ENCODE measurements at places on chromosomes 1 and 21.

DNA sequence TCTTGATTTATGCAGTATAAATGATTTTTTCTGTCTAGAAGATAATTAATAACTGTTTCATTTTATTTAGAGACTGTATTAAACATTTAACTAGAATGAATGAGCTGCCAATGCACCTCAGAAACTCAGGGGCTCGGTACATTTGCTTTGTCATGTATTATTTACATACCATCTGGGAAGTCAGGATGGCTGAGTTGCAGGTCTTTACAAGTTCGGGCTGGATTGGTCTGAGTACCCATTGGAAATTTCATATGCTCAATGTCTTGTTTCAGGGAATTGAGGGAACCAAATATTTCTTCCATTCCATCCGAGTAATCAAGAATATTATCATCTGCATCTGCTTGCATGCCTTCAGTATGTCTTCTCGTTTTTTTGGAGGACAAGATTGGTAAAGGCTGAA lies 221.7 kb downstream of the COL11A1 start:
- DNase-seq, result no peak

DNA sequence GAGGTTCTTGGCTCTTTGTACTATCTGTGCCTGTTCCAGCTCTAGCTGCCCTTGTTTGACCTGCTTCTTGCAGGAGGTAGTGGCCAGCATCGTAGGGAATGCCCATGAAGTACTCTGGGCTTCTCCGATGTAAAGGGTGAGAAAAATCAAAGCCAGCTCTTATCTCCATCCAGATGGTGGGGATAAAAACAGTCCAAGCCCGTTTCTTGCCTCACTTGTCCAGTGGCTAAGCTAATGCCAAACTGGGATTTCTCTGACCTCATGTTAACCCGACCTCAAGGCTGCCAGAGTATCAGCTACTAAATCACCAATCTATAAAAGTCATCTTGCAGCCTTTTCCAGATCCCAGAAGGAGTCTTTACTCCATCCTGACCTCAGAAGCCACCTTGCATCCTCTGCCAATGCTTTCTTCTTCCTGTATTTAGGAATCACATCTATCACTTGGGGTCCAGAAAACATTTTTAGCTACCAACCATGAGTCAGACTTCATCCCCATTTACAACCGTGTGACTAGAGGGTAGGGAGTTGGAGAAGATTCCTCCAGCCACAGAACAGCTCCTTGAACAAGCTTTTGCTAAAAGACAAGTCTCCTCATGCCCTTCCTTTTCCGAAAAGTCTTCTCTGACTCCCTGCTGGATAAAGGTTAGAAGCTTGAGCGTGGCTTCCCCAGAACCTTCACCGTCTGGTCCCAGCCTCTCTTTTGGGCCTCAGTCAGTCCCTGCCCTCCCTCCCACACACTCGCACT lies 35.9 kb downstream of the KCNC4 start:
- no peak for DNase-seq

DNA sequence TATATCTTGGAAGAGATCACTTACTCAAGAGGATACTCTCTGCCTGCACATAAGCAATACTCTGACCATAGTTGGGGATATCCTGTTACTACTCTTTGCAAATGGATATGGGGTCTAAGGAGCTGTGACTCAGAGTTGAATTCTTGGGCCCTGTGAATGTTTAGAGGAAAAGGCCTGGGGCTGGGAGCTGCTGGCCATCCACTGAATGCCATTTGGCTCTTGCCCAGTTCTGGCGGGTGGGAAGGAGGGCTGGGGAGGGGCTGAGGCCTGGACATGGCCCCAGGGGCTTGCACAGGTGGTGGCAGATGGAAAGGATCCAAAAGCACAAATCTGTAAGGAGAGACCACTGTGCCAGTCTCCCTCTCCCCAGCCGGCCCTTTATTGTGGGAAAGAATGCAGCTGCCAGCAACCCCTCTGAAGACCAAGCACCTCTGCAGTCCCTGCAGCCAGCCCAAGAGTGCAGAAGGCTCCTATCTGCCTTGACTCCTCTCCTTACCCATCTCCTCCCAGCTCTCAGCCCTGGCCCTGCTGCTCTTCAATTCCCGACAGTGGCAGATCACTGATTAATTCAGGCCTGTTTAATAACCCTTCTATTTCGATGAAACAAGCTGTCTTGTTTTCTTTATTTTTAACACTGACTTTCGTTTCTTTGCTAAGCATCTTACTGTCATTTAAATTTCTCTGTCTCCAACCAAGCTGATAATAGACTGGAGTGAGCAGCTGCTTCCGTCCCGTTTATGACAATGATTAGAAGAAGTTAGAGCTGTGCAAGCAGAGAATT lies 12.1 kb downstream of the PLXNA2 start:
- DNase-seq, result no peak

GRCh38 chr1:70376196-70376595 lies 21.7 kb upstream of the ANKRD13C start:
- DNase-seq, result no peak

DNA sequence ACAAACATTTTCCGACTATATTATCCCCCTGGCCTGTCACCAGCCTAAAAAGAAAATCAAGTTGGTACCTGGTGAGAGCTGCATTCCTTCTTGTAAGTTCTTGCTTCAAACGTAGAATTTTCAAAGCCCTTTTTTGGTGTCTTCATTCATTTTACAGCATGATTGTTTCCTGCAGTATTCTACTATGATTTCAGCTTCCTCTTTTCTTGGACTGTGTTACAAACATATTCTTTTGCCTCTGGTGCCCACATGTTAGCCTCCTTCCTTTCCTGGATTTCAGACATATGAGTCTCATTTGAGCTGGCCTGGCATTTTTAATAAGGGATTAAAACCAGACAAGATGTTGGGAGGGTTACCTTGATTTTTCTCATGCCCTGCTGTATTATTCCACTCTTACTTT lies 142.5 kb downstream of the PIGK start:
- no peak for DNase-seq

DNA sequence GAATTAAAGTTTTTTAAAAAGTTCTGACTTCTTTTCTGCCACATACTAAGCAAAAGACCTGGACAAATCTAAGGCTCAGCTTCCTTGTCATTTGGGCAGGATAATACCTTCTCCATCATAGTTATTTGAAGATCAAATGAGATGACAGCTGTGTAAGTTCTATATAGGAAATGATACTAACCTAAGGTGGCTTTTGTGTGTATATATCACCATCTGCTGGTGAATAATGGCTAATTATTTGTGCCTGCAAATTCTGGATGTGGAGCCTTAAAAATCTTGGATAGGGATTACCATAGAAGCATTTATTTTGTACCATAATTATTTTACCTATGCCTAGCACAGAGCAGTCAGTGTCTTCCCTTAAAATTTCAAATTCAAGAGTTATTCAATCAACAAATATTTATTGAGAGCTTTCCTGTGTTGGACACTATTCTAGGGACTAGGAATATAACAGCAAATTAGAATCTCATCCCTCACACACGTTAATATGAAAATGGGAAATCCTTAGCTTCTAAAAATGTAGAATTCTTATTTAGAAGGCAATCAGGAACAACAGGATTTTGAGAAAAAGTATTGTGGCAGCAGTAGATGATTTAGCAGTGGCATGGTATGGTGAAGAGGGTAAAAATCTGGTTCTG lies 89.8 kb downstream of the TMEM200B start:
- no peak for DNase-seq

DNA sequence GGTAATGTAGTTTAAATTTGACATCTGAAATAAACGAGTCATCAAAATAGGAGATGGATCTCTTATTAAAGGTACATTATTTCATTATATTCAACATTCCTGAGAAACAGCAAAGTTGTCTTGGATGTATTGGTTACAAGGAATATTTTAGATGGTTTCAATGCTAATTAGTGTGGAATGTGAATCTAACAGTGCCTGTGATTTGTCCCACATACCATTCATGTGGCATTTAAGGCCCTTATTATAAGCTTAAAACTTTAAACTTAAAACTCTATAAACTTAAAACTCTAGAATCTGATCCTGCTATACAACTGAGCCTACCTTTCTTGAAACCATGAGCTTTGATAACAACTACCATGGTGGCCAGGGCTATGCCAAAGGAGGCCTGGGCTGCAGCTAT lies at the start of gene KRTAP22-1:
KRTAP22-1 (plus strand) TSS at position 301 of the 400 bp plus-strand sequence.
- no peak for DNase-seq

GRCh38 chr1:221630236-221630635 lies 111.7 kb downstream of the DUSP10 start:
- DNase-seq, result no peak

- no peak for DNase-seq
These were observed 14.2 kb downstream of the RAP1A start for GRCh38 chr1:111633736-111634247.

All from activated CD4-positive, CD25-positive, alpha-beta regulatory T cell (primary cell).